Activated T-helper 1 cell treated with anti-CD3 and anti-CD28 coated beads, Interleukin-12 subunit alpha, Interleukin-12 subunit beta, Interleukin-2, Interleukin-4 antibody, amounts not matched to agents 30 ng/mL and 10 ng/mL and 1 ng/mL, durations not matched to agents 14 hours and 24 hours and 36 hours (primary cell): ENCODE measurements at places on chromosomes 4 and X. TPM values are rescaled to one million over a fixed set of nuclear protein-coding genes. Genes with fewer than 3 reads are reported as not detected.
A peak's percentile ranks its signal among the peaks of the same experiment; 100 is the strongest.

CT83 gene
- not detected in 2 replicates for total RNA-seq

BTC gene
- not detected in 2 replicates for total RNA-seq

GRCh38 chr4:101643186-101643837 is 147.2 kb upstream of the BANK1 start:
- no peak overlapping the region for H3K4me3 ChIP-seq
- no peaks in the 10 kb centered on the region for H3K4me1 ChIP-seq
- H3K27me3 ChIP-seq, result peaks cover 4% of the 10 kb centered on the region
- no peak for DNase-seq
- H3K27ac ChIP-seq, result no peak overlapping the region

DDX53 gene
- not detected in 2 replicates for total RNA-seq

DNA sequence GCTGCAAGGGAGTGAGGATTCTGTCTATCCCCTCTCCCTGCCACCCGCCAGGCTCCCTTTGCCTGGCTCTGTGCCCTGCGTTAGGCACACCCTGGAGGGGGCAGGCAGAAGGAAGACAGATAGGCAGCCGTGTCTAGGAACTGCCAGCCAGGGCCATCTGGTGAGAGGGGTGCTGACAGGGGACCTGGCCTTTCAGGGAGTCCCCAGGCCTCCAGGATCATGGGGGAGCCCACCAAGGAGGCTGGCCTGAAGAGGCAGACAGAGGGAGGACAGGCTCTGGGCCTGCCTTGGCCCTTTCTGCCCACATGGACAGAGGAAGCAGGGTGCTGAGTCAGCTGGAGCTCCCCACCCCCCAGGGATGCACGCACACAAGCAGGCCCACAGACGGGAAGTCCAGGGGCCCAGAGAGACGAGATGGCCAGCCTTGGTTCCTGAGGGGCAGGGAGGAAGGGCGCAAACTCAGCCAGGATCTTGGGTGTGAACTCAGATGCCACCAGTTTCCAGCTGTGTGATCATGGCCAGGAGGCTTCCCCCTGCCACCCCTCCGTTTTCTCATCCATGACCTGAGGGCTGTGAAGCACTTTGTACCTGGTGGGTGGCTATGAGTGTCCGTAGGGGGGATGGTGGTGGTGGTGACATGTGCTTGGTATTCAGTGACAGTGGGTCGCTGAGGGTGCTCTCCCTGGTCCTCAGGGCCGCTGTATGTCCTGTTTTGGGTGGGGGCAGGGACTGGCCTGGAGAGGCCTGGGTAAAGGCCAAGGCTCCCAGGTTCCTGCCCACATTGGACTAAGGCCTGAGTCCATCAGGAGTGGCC is 1.8 kb downstream of the SH3BP2 start:
- no peaks in the 10 kb centered on the region for H3K27me3 ChIP-seq
- peak overlapping the region; percentile 88 for H3K4me3 ChIP-seq
- no peak for DNase-seq
- H3K36me3 ChIP-seq, result peaks cover 13% of the 10 kb centered on the region
